ENCODE measurements at places on chromosomes 1 and 21.

GRCh38 chr1:243745356-243745755, 104.7 kb downstream of the AKT3 start:
- H3K27ac ChIP-seq, result no peak overlapping the region
- H3K27me3 ChIP-seq, result no peaks in the 10 kb centered on the region
- no peaks in the 10 kb centered on the region for H3K36me3 ChIP-seq
- no peak for DNase-seq

- H3K27ac ChIP-seq, result no peak overlapping the region
- DNase-seq, result no peak
- H3K36me3 ChIP-seq, result no peaks in the 10 kb centered on the region
- no peak overlapping the region for H3K4me3 ChIP-seq
- no peaks in the 10 kb centered on the region for H3K4me1 ChIP-seq
Measured at GRCh38 chr21:44701541-44701940, 4.6 kb downstream of the KRTAP10-12 start.

- no peaks in the 10 kb centered on the region for H3K27me3 ChIP-seq
- peaks cover 22% of the 10 kb centered on the region for H3K4me1 ChIP-seq
- no peaks in the 10 kb centered on the region for H3K36me3 ChIP-seq
Measured at GRCh38 chr21:42233067-42233961, 14.4 kb downstream of the ABCG1 start.

GRCh38 chr21:34905218-34905537, 143.9 kb downstream of the RUNX1 start:
- no peak overlapping the region for H3K27ac ChIP-seq
- no peak overlapping the region for H3K4me3 ChIP-seq
- H3K4me1 ChIP-seq, result no peaks in the 10 kb centered on the region
- H3K36me3 ChIP-seq, result no peaks in the 10 kb centered on the region
- no peak for DNase-seq
- no peaks in the 10 kb centered on the region for H3K27me3 ChIP-seq

- peak; percentile 85 for DNase-seq
Measured at GRCh38 chr1:228842094-228842775, 107.0 kb downstream of the RHOU start.

- H3K4me3 ChIP-seq, result no peak overlapping the region
- H3K27ac ChIP-seq, result no peak overlapping the region
- DNase-seq, result no peak
- H3K36me3 ChIP-seq, result no peaks in the 10 kb centered on the region
- no peaks in the 10 kb centered on the region for H3K27me3 ChIP-seq
- no peaks in the 10 kb centered on the region for H3K4me1 ChIP-seq
Measured at GRCh38 chr1:165152727-165153126, 203.8 kb downstream of the LMX1A start.

DNA sequence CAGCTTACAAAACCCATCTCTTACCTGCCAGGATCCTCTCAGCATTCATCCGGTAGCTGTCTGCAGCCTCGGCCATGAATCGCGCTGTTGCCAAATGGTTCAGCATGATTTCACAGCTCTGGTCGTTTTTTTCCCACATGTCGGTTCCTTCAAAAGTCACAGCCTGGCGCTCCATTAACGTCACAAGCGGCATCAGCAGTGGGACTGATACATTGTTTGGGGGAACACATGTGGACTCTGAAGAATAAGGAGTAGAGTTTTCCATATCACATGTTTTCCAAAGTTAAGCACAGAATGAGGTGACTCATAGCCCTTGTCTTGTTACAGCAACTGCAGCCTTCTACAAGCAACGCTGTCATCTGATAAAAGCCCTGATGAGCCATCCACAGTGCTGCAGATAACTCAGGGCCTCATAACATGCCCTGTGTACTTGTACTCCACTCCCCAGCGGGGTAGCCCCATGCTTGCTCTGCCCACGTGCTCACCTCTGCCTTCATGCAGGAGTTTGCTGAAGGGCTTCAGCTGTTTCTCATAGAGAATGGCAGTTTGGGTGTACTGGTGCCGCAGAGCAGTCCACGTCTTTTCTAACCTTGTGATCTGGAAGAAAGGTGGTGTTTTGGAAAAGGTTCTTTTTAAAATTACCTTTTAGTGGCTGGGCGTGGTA, 114.2 kb downstream of the BCAR3 start:
- H3K4me3 ChIP-seq, result no peak overlapping the region
- no peak for DNase-seq
- H3K27ac ChIP-seq, result peak overlapping the region; percentile 41
- H3K4me1 ChIP-seq, result peaks cover 3% of the 10 kb centered on the region

DNA sequence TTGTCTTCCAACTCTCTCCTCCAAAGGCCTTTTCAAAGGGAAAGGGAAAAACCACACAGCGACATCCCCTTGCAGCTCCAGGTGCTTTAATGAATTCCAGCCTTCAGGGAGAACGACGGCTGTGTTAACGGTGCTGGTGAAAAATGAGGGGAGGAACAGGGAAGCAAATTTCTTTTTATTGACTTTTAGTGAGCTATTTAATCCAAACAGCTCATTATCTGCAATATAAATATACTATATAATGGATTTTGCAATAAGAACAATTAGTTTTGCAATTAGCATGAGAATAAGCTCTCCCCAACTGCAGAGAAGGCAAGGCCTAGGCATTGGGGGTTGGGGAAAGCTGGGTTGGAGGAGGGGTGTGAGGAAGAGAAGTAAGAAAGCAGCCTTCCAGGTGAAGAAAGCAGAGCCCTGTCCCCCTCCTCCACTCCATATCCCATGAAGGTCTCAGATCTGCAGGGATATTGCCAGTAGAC, 159.0 kb upstream of the ZC3H12A start:
- no peaks in the 10 kb centered on the region for H3K36me3 ChIP-seq
- no peaks in the 10 kb centered on the region for H3K27me3 ChIP-seq
- DNase-seq, result no peak
- no peak overlapping the region for H3K4me3 ChIP-seq
- H3K27ac ChIP-seq, result no peak overlapping the region
